Heart right ventricle (tissue), 16 donors: ENCODE measurements at places on chromosomes 3 and 15. TPM values are rescaled to one million over a fixed set of nuclear protein-coding genes. Genes with fewer than 3 reads are reported as not detected.

PP2D1 gene
- not detected for total RNA-seq

LRRC2 gene
- total RNA-seq = 163 TPM

CLRN1 gene
- total RNA-seq = not detected

SHC4 gene
- 3.2 TPM for total RNA-seq

NUSAP1 gene
- 0.92 TPM for total RNA-seq

TP63 gene
- 1.5 TPM for total RNA-seq

MCTP2 gene
- total RNA-seq = 0.30 TPM

CNTN4 gene
- 2.6 TPM for total RNA-seq

GOLGA6L4 gene
- total RNA-seq = 1.7 TPM

DAPK2 gene
- total RNA-seq = 51.5 TPM

SLC12A1 gene
- not detected for total RNA-seq

LMAN1L gene
- total RNA-seq = 6.7 TPM
